ENCODE measurements at places on chromosomes 2 and 18.

- peak; percentile 77 for DNase-seq
These were observed 180.9 kb downstream of the PID1 start for GRCh38 chr2:229090225-229090624.

- no peak for DNase-seq
These were observed 110.9 kb upstream of the FAM98A start for GRCh38 chr2:33709951-33710350.

- no peak for DNase-seq
These were observed 44.9 kb upstream of the TAF4B start for GRCh38 chr18:26181343-26181826.

DNA sequence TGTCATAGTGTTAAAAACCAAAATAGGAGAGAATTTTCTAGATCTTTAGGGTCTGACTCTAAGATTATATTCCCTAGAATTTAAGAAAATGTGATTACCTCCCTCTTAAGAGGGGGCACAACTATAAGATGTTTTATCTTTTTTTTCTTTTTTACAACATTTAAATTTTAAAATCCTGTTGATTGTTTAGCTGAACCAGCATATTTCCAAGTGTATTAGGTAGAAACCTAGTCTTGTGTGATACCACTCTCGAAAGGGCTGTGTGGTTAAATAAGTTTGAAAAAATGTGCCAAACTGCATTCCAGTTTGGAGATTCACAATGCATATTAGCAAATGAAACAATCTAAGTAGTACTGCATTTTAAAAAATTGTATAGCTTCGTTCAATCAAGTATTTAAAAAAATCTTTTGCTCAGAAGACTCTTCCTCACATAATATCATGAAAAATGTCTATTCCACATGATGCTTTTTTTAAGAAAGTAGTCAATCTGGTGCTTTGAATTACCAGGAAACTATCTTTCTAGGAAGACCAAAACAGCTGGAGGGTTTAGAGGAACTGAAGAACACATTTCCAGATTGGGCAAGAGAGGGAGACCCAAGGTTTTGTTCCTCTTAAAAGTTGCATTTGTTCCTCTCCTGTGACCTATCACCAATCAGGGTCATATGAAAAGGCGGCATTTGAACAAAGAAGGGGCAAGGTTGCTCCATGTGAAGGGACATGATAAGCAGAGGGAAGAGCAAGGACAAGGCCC is 98.8 kb downstream of the DPP4 start:
- DNase-seq = no peak

GRCh38 chr2:165633431-165633830 is 160.6 kb downstream of the GALNT3 start:
- DNase-seq = no peak

GRCh38 chr2:200778038-200778437 is 33.7 kb upstream of the BZW1 start:
- DNase-seq = no peak

DNA sequence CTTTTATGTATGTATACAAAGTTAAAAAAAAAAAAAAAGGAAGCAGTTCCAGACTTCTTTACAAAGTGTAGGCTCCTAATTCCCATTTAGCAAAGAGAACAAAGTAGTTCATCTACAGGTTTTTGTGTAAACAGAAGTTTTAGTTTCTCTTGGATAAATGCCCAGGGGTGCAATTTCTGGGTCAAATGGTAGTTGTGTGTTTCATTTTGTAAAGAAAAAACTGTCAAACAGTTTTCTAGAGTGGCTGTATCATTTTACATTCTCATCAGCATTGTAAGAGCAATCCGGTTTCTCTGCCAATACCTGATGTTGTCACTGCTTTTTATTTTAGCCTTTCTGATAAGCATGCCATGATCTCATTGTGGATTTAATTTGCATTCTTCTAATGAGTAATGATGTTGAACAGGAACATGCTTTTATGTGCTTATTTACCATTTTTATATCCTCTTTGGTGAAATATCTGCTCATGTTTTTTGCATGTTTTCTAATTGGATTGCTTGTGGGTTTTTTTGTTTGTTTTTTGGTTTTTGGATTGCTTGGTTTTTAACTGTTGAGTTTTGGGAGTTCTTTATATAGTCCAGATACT is 16.6 kb upstream of the PSME4 start:
- no peak for DNase-seq

DNA sequence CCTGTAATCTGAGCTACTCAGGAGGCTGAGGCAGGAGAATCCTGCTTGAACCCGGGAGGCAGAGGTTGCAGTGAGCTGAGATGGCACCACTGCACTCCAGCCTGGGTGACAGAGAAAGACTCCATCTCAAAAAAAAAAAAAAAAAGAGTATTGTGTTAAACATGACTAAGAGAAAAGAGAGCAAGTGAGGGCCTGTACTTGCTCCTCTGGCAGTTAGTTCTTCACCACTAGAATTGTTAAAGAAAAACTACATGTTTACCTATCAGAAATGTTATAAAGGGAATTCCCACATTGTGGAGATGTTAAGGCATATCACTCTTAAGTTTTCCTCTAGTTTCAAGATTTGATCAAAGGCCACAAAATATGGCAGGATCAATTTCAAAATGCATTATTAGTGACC is 75.4 kb upstream of the LRATD1 start:
- DNase-seq = no peak

GRCh38 chr2:69774984-69775982 is 33.3 kb downstream of the ANXA4 start:
- no peak for DNase-seq

DNA sequence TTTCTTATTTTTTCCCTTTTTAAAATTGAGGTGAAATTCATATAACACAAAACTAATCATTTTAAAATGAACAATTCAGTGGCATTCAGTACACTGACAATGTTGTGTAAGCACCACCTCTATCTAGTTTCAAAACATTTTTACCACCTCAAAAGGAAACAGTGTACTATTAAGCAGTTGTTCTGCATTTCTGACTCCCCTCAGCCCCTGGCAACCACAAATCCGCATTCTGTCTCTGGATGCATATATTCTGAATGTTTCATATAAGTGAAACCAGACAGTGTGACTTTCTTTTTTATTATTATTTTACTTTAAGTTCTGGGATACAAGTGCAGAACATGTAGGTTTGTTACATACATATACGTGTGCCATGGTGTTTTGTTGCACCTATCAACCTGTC is 19.2 kb upstream of the TANK start:
- DNase-seq = no peak

- no peak for DNase-seq
These were observed 26.1 kb downstream of the MAL start for GRCh38 chr2:95051626-95052025.

DNA sequence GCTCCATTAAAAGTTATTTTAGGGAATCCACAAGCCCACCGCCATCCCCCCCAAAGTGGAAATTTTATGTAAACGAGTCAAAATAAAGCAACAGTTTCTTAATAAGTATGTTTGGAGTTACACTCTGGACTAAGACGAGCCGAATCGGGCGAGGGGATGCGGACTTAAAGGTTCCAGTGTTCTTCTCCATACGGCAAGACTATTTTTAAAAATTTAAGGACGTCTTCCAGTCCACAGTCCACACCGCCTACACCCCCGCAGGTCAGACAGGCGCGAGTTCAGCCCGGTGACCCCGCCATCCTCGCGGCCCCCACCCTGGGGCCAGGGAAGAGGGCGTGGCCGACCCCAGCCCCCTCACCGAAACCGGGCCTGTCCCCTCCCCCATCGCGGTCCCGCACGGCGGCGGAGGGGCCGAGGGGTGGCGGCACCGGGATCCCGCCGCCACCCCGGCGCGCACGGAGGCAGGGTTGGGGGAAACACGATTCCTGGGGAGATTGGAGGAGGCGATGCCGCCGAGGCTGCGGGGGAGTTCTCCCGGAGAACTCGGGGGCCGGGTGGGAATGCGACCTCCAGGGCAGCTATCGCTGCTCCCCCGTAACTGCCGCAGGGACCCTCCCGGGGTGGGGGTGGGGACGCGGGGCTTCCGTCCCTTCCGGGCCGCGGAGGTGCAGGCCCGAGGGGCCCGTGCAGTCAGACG is 24.5 kb upstream of the SMAD7 start:
- DNase-seq = no peak

DNA sequence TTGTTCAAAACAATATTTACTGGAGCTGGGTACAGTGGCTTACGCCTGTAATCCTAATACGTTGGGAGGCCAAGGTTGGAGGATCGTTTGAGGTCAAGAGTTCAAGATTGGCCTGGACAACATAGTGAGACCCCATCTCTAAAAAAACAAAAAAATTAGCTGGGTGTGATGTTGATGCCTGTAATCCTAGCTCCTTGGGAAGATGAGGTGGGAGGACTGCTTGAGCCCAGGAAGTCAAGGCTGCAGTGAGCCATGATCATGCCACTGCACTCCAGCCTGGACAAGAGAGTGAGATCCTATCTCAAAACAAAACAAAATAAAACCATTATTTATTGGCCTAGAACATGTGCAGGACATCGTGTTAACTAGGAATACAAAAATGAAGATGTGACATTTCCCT is 77.5 kb downstream of the COLEC12 start:
- DNase-seq = no peak

DNA sequence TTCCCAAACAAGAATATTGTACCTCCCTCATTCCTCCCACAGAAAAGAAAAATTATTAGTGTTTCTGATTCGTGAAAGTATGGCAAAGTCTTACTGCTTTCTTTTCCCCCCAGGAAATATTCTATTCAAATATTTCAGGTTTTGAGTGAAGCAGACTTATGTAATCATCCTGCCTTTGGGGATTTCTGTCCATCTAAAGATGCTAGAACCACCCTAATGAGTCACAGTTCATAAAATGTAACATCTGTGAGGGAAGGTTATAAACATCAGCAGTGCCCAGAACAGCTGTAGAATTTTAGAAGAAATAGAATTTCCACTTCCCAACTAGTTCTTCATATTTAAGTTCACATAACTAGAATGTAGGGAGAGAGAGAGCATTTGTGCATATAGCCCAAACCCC is 39.0 kb downstream of the EEF1B2 start:
- DNase-seq = no peak

DNA sequence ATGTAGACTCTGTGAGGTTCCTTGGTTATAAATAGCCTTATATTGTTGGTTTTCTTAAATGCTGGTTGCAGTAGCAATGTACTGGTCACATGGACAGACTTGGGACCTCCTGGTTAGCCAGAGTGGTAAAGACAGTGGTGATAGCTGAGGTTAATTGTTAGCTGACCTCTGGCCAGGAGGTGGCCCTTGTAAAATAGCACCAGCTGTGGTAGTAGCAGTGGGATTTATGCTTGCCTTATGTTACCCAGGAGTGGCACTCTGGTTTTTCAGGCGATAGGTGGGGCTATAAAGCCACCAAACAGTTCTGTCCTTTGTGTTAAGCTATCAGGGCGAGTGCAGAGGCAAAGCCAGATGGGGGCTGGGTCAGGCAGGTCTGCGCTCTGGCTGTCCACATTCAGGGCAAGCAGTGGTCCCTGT is 94.8 kb upstream of the SRD5A2 start:
- DNase-seq = no peak

- DNase-seq = no peak
These were observed 224.5 kb downstream of the SP3 start for GRCh38 chr2:173740639-173741038.

GRCh38 chr2:196263181-196263747 is 91.9 kb upstream of the STK17B start:
- no peak for DNase-seq

GRCh38 chr2:85269959-85270358 is 57.8 kb downstream of the TGOLN2 start:
- no peak for DNase-seq

DNA sequence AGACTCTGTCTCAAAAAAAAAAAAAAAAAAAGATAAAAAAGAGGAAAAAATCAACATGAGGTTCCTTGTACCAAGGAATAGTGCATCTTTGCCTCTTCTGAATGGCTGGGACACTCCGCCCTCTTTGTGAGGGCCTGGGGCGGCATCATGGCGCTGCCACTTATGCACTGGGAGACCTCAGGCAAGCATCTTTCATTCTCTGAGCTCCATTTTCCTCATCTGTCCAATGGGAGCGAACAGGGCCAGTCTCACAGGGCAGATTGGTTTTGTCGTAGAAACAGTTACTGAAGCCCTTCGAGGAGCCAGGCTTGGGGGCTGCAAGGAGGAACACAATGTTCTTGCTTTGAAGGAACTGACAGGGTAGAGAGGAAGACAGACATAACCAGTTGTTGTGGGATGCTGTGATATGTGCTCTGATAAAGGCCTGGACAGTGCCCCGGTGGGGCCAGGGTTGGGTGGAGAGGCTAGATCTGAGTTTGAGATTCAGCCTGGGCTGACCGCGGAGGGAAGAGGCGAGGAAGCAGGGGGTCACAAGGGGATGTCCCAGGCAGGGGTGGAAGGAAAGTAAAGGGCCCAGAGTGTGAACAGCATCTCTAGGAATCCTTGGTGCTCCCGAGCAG is 14.1 kb downstream of the ZFP36L2 start:
- DNase-seq = no peak

DNA sequence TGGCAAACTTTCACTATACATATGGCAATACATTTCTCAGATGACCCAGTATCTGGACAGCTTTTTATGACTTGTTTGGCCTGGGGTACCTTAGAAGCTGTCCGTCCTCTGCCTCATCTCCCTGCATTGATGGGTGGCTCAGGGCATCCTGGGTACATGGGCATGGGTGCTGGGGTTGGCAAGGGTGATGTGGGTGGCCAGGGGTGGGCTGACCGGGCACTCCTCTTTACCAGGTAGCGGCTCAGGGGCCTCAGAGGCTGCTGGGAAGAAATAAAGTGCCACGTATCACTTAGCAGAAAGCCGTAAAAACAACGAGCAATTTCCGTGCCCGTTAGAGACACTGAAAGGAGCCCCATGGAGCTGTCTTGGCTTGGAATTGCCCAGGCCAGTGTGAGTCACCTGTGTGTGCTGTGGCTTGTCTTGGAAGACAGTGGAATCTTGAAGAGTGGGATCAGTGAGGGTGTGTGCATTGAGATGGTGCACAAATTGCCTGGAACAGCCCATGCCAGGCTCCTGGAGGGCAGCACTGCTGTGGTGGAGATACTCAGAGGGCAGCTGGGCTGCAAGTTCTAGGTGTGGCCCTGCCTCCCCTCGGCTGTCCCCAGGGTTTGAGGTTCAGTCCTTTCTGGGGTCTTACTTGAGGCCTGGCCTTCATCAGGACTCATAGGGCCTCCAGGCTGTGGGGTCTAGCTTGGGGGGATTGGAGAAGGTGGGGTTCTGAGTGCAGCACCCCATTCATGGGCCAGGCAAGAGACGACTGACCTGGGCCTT is 88.8 kb downstream of the FHOD3 start:
- peak; percentile 7 for DNase-seq

- no peak for DNase-seq
These were observed 628.6 kb upstream of the CDH2 start for GRCh38 chr18:28805491-28805890.

GRCh38 chr2:23823863-23824262 is 103.1 kb downstream of the ATAD2B start:
- DNase-seq = no peak

- no peak for DNase-seq
These were observed 31.4 kb downstream of the QPCT start for GRCh38 chr2:37375741-37376288.
